ENCODE measurements at places on chromosomes 7 and 10. TPM values are rescaled to one million over a fixed set of nuclear protein-coding genes. Genes with fewer than 3 reads are reported as not detected.

GRCh38 chr10:28219251-28219650 lies 83.6 kb downstream of the MPP7 start:
- DNase-seq = no peak

DNA sequence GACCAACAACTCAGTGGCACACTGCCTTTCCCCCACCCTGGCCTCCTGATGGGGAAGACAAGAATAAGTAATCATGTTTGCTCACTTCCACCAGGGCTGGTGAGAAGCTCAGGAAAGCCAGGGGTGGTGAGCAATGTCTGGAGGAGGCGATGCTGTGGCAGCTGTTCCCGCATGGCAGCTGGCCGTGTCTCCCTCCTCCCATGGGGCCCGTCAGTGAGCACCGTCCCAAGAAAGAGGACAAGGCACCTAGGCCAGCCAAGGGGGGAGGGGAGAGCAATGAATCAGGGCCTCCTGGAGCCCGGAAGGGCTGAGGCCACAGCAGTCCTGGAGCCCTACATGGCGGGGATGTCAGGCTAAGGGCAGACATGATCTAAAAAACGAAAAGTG lies 69.2 kb upstream of the INSIG1 start:
- DNase-seq = no peak

DNA sequence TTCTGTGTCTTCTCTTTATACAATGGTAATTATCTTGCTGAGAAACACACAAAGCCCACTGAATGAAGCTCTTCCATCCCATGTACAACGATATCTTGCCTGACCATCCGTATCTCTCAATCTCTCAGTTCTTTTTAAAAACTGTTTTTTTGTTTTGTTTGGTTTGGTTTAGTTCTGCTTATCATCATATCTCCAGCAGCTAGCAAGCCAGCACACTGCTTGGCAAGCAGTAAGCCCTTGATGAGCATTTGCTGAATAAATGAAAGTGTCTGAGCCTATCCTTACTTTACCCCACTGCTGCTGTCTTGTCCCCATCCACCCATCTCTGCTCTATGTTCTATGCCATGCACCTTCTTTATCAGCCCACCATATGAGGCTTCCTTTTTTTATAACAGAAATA lies 34.2 kb downstream of the ITGB1 start:
- no peak for DNase-seq

DNA sequence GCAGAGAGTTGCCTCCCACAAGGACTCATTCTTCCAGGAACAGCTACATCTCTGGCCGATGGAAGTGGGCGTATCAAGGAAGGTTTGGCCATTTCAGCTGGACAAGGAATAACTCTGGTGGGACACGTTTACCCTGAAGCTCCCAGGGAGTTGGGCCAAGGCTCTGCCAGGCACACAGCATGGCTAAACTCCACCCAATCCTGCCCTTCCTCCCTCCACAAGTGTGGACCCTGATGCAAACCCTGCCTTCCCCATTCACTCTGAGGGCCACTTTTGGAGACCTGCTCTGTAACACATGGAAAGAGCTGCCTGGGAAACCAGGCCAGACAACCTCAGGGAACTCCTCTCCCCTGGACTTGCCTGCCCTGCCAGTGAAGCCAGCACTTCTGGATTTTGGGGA lies 407.8 kb upstream of the FOXK1 start:
- DNase-seq = no peak

GRCh38 chr7:113374955-113375354 lies 256.6 kb upstream of the SMIM30 start:
- no peak for DNase-seq

- DNase-seq = no peak
These were observed 37.1 kb upstream of the ZNF32 start for GRCh38 chr10:43685744-43686143.

DNA sequence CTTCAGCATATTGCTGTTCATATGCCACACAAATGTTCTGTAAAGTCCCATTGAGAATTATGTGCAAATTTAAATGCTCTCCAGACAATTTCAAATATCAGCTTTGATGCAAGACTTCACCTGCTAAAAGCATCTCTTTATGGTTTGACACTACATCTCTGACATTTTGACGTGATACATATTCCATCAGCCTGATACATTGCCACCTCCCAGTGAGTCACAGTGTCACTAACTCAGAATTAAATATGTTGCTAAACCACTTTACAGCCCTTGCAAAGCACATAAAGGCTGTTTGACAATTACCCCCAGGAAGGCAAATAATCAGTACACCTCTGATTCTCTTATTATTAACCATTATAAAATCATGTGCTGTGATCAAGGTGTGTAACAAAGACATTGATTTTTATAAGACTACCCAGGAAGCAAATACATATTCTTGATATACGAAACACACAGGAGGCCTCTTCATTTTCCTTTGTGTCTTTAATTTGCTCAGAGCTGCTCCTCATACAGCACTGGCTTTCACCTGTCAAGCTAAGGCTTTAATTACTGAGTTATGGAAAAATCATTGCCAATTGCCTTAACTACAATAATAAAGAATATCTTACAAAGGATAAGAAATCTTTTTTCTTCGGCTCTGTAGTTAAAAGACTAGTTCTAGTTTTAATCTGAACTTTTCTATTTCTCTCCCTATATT lies 547.5 kb upstream of the C7orf33 start:
- no peak for DNase-seq

PSD gene
- total RNA-seq = 4.5 TPM

GRCh38 chr10:52523696-52524095 lies 209.6 kb downstream of the DKK1 start:
- no peak for DNase-seq

DNA sequence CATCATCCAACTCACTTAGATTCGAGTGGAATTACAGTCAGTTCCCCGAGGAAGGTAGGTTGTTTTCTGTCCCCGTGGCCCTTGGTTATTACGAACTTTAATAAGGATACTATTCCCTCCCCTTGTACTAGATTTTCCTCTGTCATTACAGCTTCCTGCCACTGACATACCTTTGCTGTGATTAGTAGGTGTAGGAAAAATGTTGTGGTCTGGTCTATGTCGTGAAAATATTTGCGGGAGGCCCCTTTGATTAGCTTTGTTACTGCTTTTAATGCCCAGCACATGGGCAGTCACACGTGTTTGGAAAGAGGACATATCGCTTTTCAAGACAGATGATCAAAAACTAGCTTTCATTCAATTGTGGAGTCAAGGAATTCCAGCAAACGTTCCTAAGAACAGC lies 92.2 kb downstream of the GATA3 start:
- DNase-seq = no peak

TRIL gene
- 0.91 TPM for total RNA-seq

GRCh38 chr10:74314166-74314565 lies 163.1 kb downstream of the ADK start:
- DNase-seq = no peak

GRCh38 chr7:104895522-104896236 lies 118.3 kb upstream of the KMT2E start:
- no peak for DNase-seq

GRCh38 chr10:20839141-20839540 lies 58.0 kb downstream of the NEBL start:
- DNase-seq = no peak

DNA sequence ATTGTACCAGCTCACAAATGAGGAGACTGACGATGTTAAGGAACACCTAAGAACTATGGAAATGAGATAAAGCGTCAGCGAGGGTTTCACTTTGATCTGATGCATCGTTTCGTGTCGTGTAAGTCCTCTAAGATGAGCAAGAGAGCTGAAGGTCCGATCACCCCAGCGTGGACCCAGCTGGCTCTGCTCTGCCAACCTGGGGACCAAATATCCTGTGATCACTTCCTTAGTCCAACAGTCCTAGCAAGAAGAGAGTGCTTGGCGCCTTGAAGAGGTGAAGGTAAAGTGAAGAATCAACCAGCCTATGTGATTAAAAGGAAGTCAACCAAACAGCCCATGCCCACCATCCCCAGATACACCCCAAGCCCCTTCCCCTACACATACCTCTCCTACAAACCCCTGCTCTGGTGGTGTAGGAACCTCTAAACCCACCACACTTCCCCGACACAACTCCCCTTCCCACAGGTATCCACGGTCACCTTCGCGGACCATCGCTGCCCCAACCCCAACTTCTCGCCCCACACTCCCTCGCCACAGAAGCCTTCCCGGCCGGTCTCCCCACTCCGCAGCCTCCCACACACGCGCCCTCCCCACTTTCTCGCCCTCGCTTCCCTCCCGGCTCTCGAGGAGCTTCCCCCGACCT lies 722 bp downstream of the UPF2 start:
- DNase-seq = no peak

HHEX gene
- total RNA-seq = 2.5 TPM

GRCh38 chr10:119222537-119222936 lies 15.2 kb downstream of the GRK5 start:
- no peak for DNase-seq

DNA sequence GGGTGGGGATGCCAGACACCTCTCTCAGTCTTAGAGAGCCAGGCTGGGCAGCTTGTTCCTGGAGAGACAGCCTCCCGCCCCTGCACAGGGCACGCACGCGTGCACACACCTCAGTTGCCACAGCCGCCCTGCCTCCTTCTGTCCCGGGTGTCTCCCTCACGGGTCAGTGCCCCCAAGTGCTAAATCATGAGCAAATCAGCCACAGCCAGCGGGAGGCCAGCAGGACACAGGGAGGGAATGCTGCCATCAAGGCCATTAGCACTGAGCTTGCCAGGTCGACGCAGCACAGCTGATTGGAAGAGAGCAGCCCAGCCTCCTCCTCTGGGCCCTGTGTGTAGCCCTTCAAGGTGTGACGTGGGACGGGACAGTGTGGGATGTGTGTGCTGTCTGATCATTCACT lies 130.4 kb downstream of the CDH23 start:
- DNase-seq = no peak

DNA sequence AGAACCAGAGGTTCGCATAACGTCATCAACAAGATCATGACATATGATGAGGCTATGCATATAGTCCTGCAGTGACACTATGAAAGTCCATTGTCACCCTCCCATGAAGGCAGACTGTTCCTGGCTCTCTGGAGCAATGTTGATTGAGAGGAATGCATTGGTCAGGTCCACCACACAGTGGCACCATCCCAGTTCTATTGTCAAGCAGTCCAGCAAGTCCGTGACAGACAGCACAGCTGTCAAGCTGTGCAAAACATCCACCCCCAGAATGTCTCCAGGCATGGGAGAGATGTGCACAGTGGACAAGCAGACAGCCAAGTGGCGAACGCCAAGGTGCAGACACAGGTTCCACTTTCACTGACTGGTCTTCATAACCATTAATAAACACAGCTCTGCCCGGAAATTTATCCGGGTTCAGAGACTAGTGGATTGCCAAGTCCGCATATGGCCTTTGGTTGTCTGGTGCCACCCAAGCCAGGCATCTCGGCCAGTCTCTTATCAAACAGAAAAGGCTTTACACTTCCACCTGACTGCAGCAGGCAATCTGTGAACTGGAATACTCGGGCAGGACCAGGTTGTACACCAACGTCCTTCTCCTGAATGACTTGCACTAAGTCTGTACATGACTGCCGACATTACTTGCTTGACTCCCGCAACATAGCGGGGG lies 7.2 kb downstream of the RNF133 start:
- no peak for DNase-seq

GRCh38 chr10:111265341-111265740 lies 188.5 kb downstream of the ADRA2A start:
- DNase-seq = no peak

DNA sequence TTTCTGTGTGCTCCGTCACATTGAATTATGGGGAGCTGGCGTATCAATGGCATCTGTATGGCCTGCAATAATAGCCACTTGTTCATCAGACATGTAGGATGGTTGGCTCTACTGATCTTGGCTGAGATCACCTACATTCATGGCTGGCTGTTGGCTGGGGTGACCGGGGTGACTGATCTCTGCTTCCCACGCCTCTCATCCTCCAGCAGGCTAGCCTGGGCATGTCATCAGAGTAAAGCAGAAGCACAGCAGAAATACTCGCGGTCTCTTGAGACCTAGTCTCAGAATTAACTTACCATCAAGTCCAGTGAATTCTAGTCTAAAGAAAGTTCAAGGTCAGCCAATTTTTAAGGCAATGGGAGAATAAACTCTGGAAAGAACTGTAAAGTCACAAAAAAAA lies 257.7 kb upstream of the GLI3 start:
- no peak for DNase-seq

- DNase-seq = no peak
These were observed 24.1 kb upstream of the ABCA13 start for GRCh38 chr7:48147078-48147591.

GRCh38 chr10:69652857-69653199 lies 22.8 kb downstream of the FAM241B start:
- no peak for DNase-seq

- DNase-seq = no peak
These were observed 117.6 kb upstream of the CTTNBP2 start for GRCh38 chr7:117990834-117991233.

HOXA2 gene
- 2.5 TPM for total RNA-seq

GRCh38 chr7:114979388-114979787 lies 57.5 kb downstream of the MDFIC start:
- no peak for DNase-seq

CARD11 gene
- total RNA-seq = not detected

DNA sequence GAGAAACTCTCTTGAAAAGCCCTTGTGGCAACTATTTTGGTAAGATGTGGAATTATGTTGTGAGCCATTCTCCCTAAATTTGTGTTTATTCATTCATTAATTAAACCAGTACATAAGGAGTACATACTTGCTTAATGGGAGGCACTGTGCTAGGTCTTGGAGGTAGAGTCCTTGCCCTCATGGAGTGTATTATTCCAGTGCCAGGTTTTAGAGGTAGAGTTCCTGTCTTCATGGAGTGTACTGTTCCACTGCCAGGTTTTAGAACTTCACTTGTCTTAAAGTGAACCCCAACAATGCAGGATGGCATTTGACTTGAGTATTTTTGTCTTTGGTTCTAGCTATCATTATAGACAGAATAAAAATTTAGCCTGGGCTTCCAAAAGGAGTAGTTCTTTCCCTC lies 8.8 kb downstream of the MXI1 start:
- DNase-seq = no peak

MEOX2 gene
- total RNA-seq = 5.0 TPM

- no peak for DNase-seq
These were observed 21.8 kb upstream of the MYL7 start for GRCh38 chr7:44162785-44163395.

DNA sequence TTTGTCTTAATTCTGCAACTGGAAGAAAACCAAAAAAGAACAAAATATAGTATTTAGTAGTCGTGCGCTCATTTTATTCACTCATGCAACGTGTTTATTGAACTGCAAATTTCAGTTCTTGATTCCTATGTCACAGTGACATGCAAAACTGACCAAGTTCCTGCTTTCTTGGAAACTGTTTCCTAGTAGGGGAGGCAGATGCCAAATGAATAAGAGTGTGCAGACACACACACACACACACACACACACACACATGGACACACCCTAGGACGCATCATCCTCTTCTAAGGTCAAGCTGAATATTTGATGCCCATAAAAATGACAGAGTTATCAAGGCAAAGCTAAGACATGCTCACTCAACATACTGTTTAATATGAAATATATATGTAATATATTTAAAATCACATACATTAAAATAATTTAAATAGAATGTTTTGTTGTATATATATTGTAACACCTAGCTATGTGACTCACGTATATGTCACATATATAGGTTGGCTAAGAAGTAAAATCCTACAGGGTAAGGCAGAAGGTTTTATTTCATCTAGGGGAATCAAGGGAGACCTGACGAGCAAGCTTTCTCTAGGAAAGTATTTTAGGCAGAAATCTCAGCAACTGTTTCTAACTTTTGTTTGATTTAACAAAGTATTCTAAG lies 79.6 kb downstream of the SVIL start:
- DNase-seq = no peak

GRCh38 chr7:42226354-42226941 lies 10.6 kb downstream of the GLI3 start:
- no peak for DNase-seq
